ENCODE measurements at places on chromosomes 1 and 21.

- no peak for DNase-seq
Observed at GRCh38 chr1:115428676-115429075, 90.6 kb upstream of the NGF start.

DNA sequence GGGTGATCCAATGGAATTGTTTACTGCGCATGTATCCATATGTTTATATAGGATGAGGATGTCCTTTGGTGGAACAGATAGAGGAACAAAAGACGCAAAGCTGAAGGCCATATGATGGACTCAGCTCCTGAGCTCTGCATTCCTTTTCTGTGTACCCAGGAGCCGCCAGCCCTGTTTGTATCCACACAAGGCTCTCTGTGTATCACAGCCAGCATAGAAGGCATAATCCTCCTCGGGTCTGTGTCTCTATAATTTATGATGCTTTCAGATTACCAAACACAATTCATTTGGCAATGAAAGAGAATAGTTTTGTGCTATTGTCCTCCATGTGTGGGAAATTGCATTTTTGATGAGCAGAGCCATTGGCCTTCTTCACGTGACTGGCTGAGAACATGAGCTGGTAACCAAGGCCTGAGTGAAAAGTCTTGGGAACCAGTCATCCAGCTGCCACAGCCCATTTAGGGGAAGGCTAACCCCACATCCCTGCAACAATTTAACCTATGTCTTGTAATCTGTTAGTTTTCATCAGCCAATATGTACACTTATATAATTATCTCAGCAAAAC is 119.2 kb downstream of the PBX1 start:
- no peak for DNase-seq

DNA sequence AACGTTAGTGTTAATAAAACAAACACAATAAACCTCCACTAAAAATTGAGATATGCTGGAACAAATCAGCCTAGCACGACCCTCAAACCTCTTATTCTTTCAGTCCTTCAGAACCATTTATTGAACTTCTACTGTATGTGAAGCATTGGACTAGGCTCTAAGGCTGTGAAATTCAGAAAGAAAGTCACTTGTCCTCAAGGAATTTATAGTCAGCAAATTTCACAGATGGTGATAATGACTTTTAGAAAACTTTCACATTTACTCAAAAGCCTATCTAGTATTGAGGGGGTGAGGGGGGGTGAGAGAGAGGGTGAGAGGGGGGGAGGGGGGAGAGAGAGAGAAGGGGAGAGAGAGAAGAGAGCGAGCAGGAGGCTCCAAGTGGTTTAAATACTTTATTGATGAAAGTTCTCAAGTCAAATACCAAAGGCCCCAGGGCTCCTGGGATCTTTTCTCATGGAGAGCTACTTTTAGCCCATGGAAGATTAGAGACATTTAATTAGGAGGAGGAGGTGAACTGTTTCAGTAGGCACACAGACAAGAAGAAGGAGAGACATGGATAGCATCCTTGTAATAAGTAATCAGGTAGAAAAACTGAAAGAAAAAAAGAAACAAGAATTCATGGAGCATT is 66.3 kb upstream of the SSX2IP start:
- DNase-seq = no peak

DNA sequence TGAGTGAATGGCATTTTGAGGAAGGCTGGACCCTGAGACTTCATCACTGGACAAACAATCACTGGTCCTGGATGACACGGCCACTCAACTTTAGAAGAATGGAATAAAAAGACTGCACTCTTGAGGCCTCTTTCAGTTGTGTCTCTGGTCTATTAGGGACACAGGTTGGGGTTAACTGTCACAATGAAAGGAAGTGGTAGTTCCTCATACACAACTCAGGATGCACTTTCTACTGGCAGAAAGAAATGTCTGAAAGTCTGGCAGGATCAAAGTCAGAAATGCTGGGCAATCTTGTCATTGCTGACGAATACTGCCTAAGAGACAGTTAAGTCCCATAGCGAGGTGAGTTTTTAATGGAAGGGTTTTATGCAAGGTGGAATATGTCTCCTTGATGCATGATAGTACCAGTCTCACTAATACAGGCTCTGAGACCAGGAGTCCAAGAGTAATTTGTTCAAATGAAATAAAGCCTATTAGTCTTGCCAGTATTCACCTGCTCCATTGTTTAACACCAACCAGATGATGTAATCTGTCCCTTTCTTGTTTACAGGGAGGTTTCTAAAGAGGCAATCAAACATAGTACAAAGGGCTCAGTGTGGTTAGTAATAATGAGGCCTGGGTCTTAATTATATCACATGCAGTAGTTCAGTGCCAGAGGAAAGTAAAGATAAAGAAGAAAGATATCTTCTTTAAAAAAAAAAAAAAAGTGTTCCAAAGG is 11.2 kb upstream of the RRP15 start:
- DNase-seq = no peak

- no peak for DNase-seq
Observed at GRCh38 chr1:246647513-246647912, 76.7 kb upstream of the SCCPDH start.

- DNase-seq = no peak
Observed at GRCh38 chr1:98145655-98146054, 224.8 kb upstream of the DPYD start.

- no peak for DNase-seq
Observed at GRCh38 chr1:207218512-207219362, 102.7 kb upstream of the CD55 start.

- no peak for DNase-seq
Observed at GRCh38 chr1:20349971-20350370, 59.3 kb downstream of the VWA5B1 start.

DNA sequence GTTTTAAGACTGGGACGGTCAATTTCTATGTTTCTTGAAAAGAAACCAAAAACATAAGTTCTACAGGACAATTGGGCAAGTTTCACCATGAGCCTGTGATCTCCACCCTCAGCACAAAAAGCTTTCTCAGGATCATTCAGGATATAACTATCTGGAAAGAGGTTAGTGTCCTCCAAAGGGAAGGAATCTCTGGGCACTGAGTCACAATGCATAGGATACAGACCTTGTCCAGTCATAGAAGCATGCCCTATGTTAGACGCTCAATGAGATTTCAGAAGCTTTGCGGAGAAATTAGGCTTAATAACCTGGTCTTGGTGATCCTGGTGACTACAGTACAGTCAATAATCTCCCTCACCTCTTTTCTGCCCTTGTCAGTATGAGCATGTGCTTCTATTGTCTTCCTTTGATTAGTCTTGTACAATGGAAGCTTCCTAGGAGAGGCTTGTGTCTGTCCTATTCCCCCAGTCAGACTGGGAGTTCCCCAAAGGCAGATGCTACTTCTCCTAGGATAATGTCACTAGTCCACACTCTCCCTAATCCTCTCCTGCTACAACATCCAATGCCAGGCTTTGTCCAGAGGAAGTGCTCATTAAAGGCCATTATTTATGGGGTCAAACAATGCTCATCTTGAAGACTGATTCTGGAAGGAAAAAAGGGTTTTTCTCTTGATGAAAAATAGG is 97.4 kb downstream of the KCNH1 start:
- no peak for DNase-seq

- no peak for DNase-seq
Observed at GRCh38 chr1:174414203-174414602, 33.6 kb upstream of the GPR52 start.

Measured in osteocyte (in vitro differentiated cells).